ENCODE measurements at places on chromosomes 1 and 21.

GRCh38 chr1:182083851-182084486 is 22.5 kb upstream of the ZNF648 start:
- DNase-seq = no peak

- DNase-seq = no peak
Observed at GRCh38 chr1:44545961-44546360, 128.3 kb downstream of the TMEM53 start.

- no peak for DNase-seq
Observed at GRCh38 chr1:22258698-22259097, 115.8 kb upstream of the WNT4 start.

GRCh38 chr1:230977761-230978490 is 735 bp downstream of the TTC13 start:
- peak; percentile 19 for DNase-seq

DNA sequence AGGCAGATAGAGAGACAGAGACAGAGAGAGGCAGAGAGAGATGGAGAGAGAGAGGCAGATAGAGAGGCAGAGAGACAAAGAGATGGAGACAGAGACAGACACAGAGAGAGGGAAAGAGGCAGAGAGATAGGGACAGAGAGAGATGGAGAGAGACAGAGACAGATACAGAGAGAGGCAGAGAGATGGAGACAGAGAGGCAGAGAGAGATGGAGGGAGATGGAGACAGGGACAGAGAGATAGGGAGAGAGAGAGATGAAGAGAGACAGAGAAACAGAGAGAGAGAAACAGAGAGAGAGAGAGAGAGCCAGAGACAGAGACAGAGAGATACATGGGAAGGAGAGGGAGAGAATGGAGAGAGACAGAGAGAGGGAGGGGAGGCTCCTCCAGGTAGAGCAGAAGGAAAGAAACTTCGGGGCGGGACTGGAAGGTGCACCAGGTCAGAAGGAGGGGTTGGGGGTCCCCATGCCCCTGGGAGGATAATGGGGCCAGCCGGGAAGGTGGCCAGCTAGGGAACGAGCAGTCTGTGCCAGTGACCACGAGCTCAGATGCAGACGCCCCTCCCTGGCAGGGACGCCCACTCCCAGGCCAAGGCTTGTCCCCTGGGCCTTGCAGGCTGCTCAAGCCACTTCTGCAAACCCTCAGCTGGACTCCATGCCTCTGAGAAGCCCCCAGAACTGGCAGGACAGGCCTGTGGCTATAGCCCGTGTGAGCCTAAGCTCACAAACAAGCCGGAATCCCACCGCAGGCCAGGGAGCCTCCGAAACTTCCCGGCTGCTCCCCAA is 3.3 kb downstream of the FNDC10 start:
- no peak for DNase-seq

GRCh38 chr1:5886140-5886483 is 106.1 kb downstream of the NPHP4 start:
- DNase-seq = no peak

DNA sequence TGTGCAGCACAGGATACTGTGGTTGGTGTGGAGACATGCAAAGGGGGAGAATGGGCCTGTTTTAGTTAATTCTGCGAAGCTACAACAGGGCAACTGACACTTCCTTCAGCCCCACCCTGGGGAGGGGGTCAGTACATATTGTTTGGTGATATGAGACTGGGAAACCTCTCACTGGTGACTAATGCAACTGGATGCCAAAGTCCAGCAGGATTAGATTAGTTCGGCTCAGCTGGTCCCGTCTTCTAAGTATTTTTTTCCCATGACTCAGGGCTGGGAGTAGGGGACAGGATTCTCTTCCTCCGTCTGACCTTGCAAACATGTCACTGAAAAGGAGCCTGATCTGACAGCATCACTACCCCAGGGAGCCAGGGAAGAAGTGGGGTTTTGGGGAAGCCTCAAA is 43.0 kb downstream of the PLXNA2 start:
- DNase-seq = peak; percentile 91

- no peak for DNase-seq
Observed at GRCh38 chr1:181763736-181764135, 280.4 kb downstream of the CACNA1E start.

DNA sequence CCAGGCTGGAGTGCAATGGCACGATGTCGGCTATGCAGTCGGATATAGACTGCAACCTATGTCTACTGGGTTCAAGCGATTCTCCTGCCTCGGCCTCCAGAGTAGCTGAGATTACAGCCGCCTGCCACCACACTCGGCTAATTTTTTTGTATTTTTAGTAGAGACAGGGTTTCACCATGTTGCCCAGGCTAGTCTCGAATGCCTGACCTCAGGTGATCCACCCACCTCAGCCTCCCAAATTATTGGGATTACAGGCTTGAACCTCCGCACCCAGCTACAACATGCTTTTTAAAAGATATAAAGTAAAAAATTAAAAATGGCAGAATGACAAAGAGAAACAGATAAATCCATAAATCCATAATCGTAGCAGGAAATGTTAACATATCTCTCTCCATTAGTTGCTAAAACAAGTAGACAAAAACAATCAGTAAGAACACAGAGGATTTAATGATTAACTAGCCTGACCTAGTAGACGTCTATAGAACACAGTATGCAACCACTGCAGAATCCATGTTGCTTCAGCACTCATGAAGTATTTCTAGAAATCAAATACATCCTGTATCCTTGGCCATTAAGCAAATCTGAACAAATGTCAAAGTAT is 59.9 kb upstream of the SPOCD1 start:
- no peak for DNase-seq

DNA sequence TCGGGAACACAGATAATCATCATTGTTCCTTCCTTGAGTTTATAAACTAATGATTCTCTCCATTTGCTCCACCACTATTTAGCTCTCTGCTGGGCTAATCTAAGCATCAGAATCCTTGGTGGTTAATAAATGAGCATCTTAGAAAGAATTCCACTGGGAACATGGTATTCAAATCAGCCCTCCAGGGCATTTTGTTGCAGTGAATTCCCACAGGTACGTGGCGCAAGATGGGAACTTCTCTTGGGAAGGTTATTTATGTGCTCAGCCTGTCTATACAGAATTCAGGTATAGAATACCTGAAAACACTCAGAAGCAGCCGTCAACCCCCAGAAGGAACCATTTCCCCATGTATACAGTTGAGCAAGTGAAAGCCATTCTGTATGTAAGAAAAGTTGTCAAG is 131.5 kb downstream of the NTNG1 start:
- DNase-seq = no peak

- DNase-seq = no peak
Observed at GRCh38 chr1:162889989-162890388, 29.0 kb upstream of the CCDC190 start.

DNA sequence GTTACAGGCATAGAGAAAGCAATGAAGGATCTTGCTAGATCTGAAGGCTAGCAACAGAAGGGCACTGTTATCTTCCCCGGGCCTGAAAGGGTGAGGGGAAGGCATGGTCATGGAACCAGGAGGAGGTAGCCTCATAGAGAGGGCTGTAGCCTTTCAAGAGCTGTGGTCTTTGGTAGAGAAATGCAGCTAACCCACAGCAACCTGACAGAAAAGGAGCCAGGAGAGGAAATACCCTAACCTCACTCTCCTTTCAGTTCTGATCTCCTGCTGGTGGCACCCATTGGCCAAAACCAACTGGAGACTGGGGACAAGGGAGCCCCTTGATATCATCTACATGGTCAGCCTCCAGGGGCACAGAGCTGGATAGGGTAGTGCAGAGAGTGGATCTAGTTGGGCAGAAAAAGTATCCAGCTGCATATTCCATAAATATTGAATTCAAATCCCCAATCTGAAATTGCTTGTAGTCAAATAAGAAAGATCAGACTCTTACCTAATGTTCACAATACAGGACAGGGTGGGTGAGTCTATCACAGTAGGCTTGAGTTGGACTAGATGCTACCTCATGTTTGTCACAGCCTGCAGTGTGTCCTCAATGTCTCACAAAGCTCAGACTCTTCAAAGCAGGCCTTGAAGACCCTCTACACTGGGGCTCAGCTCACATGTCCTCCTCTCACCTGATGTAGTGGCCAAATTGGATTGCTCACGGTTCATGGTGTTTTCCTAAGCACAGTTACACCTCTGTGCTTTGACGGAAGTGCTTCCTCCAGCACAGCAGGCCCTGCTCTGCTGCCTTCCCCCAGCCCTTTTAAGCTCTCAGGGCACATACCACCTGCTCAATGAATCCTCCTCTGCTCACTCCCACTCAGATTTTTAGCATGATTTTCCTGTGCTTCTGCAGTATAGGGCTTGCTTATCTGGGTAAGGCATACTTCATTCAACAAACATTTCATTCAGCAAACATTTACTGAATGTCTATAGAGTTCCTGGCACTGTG is 74.1 kb upstream of the JUN start:
- DNase-seq = no peak

- DNase-seq = no peak
Observed at GRCh38 chr1:31308036-31308435, 11.2 kb downstream of the ZCCHC17 start.

- DNase-seq = no peak
Observed at GRCh38 chr1:186440584-186440983, 20.3 kb downstream of the PDC start.

GRCh38 chr21:28669321-28669720 is 323.4 kb downstream of the LTN1 start:
- DNase-seq = no peak

DNA sequence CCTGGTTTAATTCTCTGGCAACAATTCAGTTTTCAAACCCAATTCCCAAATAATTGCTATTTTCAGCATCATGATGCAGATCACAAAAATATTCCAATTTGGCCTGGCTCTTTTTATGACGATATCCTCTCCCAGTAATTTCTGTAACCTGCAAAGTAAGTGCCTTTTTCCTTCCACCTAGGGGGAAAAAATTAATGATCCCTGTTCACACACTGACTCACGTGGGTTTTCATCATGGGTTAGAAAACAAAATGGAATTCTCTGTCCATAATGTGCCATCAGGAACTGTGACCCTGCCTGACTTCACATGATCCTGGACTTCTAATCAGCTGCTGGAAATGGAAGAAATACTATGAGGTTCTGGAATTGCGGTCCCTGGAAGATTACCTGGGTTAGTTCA is 24.5 kb downstream of the AK2 start:
- no peak for DNase-seq

- no peak for DNase-seq
Observed at GRCh38 chr1:81874940-81875339, 74.2 kb downstream of the ADGRL2 start.

GRCh38 chr21:31448496-31448895 is 104.4 kb upstream of the TIAM1 start:
- no peak for DNase-seq

- DNase-seq = no peak
Observed at GRCh38 chr1:31562707-31563360, 13.5 kb upstream of the TINAGL1 start.

GRCh38 chr1:43366179-43366578 is 1.6 kb downstream of the ELOVL1 start:
- no peak for DNase-seq

GRCh38 chr21:46483300-46484295 is 24.9 kb downstream of the DIP2A start:
- no peak for DNase-seq

DNA sequence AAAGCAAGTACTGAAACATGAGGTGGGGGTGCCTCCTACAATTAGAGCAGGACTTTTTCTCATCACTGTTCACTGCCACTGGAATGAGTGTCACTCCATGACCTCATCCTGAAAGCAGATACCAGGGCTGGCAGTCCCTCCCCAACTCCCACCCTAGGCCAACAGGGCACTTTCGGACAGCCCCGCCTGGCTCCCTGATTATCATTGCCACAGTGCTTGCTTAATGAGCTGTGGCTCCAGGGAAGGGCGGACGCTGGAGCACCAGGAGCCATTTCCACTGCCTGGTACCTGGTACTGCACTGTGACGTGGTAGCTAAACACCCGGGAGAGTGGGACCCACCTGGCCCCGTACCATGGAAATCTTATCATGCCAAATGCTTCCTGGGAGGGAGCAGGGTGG is 22.3 kb downstream of the SLC9A1 start:
- no peak for DNase-seq

- DNase-seq = peak; percentile 81
Observed at GRCh38 chr1:224497714-224498573, 63.3 kb upstream of the WDR26 start.

GRCh38 chr1:80915491-80915890 is 885.2 kb upstream of the ADGRL2 start:
- DNase-seq = no peak

DNA sequence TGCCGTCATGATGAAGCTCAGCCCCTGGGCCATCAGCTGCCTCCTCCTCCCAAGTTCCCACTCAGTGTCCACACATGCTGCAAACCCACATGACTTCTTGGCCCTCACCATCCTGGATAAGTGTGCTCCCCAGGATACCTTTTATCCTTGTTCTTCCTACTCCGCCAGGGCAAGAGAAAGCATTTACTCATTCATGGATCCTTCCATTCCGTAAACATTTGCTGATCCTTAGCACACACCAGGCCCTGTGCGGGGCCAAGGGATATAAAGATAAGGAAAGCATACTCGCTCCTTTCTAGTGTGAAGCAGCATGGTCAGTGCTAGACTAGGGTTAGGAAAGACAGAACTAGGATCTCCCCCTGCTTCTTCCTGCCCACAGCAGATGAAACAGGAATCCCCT is 122.1 kb upstream of the HMGB4 start:
- no peak for DNase-seq

GRCh38 chr21:41950941-41951351 is 2.9 kb downstream of the C2CD2 start:
- no peak for DNase-seq

DNA sequence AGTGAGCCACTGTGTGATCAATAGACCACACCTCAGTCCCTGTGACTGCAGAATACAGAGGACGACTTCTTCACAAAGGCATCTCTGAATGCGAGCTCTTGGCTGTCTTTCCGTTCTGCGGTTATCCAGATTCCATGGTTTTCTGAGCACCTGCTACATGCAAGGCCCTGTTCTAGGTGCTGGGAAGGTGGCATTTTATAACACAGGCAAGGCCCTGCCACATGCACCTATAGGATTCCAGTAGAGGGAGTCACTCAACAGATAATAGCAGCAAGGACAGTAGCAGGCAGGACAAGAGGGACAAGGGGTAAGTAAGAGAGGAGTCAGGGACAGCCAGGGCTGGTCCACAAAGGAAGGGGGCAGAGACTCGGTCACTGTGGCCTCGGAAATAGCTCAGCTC is 9.0 kb downstream of the URB1 start:
- DNase-seq = no peak

- no peak for DNase-seq
Observed at GRCh38 chr1:193348091-193348768, 161.8 kb upstream of the B3GALT2 start.

GRCh38 chr1:200778766-200779165 is 40.1 kb downstream of the CAMSAP2 start:
- DNase-seq = no peak

DNA sequence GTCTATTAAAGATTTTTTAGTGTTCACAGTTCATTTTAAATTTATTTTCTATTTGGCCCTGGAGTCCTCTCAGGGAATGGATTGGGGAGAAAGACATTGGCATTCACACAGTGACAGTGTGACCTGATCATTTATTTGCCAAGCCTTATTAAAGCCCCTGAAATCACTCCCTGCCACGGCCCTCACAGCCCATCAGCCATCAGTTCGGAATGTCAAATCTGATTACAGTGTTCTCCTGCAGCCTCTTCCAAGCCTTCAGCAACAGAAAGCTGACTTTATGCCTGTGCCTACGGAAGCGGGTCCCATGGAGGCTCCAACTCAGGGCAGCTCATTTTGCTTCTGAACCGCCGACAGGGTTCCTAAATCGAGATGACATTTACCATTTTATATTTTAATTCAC is 451.2 kb downstream of the DSCAM start:
- no peak for DNase-seq

Measured in hepatic stellate cell (primary cell).